ENCODE measurements at places on chromosomes 16 and 17. TPM values are rescaled to one million over a fixed set of nuclear protein-coding genes. Genes with fewer than 3 reads are reported as not detected.
A peak's percentile ranks its signal among the peaks of the same experiment; 100 is the strongest.

DNA sequence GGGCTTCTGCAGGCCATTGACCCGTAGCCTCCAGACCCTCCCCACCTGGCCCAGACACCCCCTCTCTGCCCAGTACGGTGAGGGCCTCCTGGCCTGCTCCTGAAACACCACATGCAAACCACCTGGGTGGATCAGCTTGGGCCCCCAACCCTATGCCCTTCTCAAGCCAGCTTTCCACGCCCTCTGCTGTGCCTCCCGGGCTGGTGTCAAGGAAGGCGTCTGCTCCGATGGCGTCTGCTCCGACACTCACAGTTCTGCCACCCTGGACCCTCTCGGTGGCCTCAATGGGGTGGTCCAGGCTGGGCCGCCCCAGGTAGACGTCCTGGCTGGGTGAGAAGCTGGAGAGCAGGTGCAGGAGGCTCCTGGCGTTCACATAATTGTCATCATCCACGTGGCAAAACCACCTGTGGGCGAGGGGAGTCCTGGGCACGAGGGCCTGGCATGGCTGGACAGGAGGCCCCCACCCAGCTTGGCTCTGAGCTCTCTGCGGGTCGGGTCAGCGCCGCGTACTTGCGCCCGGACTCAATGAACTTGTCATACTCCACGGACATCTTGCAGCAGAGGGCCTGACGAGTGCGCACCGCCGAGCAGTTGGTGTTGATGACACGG is 1.4 kb downstream of the RFNG start:
- no peaks in the 10 kb centered on the region for H3K36me3 ChIP-seq
- H3K4me1 ChIP-seq, result peaks cover 23% of the 10 kb centered on the region
- no peaks in the 10 kb centered on the region for H3K27me3 ChIP-seq
- peak overlapping the region; percentile 84 for H3K27ac ChIP-seq

DNA sequence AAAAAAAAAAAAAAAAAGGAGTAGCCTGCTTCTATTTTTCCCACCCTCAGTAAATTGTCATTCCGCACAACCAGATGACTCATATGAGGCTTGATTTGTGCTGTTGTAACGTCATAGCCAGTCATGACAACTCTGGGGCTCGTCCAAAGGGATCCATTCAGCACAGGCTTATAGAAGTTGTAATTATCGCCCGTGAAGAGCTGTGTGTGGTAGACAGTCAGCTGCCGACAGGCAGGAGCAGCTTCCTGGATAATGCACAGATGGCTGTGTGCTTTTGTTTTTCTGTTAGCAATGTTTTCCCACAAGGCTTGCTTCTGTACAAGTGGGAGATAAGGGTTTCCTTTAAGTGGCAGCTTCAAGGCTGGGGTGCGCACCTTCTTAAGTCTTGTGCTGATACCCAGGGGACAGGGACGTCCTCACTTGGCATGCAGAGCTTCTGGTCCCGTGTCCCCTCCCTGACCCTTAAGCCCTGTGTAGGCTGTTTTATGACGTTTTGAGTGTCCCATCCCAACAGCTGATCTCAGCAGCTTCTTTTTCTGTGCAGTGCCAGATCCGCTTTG is 26.0 kb downstream of the SNX29 start:
- H3K4me3 ChIP-seq, result no peak overlapping the region
- DNase-seq, result no peak
- no peaks in the 10 kb centered on the region for H3K27me3 ChIP-seq

GRCh38 chr17:70767102-70767701 is 597.9 kb downstream of the KCNJ2 start:
- DNase-seq, result no peak
- H3K36me3 ChIP-seq, result no peaks in the 10 kb centered on the region
- no peaks in the 10 kb centered on the region for H3K27me3 ChIP-seq
- no peak overlapping the region for H3K4me3 ChIP-seq
- no peaks in the 10 kb centered on the region for H3K4me1 ChIP-seq
- H3K27ac ChIP-seq, result no peak overlapping the region

DNA sequence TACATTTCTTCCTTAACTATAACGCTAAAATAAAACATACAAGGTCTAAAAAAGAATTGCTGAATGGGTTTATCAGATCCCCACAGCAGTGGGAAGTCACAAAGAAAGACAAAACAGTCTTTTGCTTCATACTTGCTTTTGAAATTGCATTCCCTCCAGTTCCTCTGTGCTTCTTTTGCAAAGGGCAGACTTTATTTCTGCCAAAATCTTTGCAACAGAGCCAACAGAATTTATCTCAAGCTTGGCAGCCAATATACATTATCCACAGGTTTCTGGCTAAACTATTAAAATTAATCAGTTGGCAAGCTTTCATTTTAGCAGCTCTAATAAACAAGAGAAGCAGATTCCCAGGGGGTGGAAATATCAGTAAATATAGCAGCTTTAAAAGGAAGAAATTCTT is 378.9 kb upstream of the CA10 start:
- no peak for DNase-seq
- H3K4me1 ChIP-seq, result no peaks in the 10 kb centered on the region
- H3K4me3 ChIP-seq, result no peak overlapping the region
- no peaks in the 10 kb centered on the region for H3K36me3 ChIP-seq

AARS1 gene
- 77.9 TPM for total RNA-seq

ZKSCAN2 gene
- 5.0 TPM for total RNA-seq

Measured in breast epithelium (tissue), 4 donors.